Fibroblast of lung (primary cell): ENCODE measurements at places on chromosomes 1 and 21. TPM values are rescaled to one million over a fixed set of nuclear protein-coding genes. Genes with fewer than 3 reads are reported as not detected.

Gene ZNF678
- total RNA-seq: 5.6 and 7.3 TPM in 2 replicates

DNA sequence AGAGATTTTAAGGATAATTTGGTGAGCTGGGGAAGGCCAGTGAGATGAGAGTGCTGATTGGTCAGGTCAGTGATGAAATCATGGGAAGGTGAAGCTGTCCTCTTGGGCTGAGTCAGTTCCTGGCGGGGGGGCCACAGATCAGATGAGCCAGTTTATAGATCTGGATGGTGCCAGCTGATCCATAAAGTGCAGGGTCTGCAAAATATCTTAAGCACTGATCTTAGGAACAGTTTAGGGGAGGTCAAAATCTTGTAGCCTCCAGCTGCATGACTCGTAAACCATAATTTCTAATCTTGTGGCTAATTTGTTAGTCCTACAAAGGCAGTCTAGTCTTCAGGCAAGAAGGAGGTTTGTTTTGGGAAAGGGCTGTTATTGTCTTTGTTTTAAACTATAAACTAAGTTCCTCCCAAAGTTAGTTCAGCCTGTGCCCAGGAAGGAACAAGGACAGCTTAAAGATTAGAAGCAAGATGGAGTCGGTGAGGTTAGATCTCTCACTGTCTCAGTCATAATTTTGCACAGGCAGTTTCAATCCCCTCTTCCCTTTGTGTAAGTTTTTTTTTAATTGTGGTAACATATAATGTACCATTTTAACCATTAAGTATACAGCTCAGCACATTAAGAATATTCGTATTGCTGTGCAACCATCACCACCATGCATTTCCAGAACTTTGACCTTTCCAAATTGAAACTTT lies 39.4 kb downstream of the PTAFR start:
- no peak overlapping the region for H3K4me3 ChIP-seq
- no peaks in the 10 kb centered on the region for H3K27me3 ChIP-seq
- no peak overlapping the region for H3K27ac ChIP-seq
- no peaks in the 10 kb centered on the region for H3K36me3 ChIP-seq
- peaks cover 2% of the 10 kb centered on the region for H3K4me1 ChIP-seq

Gene PAPPA2
- 4.1 and 5.4 TPM in 2 replicates for total RNA-seq

Gene ASAP3
- total RNA-seq: 73.2 and 79.1 TPM in 2 replicates

DNA sequence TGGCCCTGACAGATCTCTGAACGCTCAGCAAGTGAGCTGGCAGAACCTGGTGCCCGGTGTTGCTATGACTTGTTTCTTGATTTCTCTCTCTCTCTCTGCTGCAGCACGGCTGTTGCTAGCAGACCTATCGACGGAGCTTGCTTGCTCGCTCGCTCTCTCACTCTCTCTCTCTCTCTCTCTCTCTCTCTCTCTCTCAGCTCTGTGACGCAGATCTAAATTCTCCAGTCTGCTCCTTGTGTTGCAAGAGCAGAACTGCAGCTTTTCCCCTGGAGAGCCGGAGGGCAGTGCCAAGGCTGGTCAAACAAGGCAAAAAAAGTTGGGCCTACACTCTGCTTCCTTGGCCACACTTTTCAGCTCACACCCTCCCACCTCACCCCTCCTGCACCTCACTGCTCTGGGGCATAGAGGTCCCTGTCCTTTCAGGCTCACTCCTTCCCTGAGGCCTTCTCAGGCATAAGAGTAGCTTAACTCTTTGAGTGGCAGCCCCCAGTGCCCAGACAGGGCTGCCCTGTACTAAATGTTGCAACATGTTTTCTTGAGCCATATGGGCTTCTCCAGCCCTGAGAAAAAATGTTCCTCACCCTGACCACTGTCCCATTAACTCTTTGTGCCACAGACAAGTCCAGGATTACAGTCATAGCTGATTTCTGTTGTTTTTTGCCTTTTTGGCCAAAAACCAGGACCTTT lies 72.2 kb downstream of the CD46 start:
- H3K27ac ChIP-seq: peak overlapping the region; percentile 96
- DNase-seq: peak; percentile 98
- H3K36me3 ChIP-seq: no peaks in the 10 kb centered on the region
- H3K27me3 ChIP-seq: no peaks in the 10 kb centered on the region
- peaks cover 39% of the 10 kb centered on the region for H3K4me1 ChIP-seq
- H3K4me3 ChIP-seq: peak overlapping the region; percentile 97

- no peak overlapping the region for H3K27ac ChIP-seq
- H3K4me1 ChIP-seq: no peaks in the 10 kb centered on the region
- no peak for DNase-seq
- H3K27me3 ChIP-seq: no peaks in the 10 kb centered on the region
- H3K4me3 ChIP-seq: no peak overlapping the region
These were observed 265.7 kb downstream of the COL11A1 start for GRCh38 chr1:102842606-102843005.
